ENCODE measurements at places on chromosomes 6 and 20.

DNA sequence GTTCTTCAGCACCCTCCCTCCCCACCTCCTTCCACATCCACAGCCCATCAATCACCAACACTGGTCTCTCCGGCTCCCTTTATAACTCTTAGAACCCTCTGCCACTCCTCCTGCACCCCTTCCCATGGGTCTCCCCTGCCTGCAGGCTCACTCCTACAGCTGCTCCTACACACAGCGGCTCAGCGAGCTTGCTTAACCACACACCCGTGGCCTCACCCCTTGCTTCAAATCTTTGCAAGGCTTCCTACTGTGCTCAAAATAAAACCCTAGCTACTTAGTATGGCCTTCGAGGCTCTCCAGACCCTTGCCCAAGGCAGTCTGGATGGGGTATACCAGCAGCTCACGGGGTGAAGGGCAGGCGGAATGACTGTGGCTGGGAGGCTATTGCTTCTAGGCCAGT lies 63.7 kb downstream of the JPH2 start:
- DNase-seq, result no peak

- DNase-seq, result peak; percentile 64
Measured at GRCh38 chr6:35146453-35146852, 5.3 kb upstream of the TCP11 start.

DNA sequence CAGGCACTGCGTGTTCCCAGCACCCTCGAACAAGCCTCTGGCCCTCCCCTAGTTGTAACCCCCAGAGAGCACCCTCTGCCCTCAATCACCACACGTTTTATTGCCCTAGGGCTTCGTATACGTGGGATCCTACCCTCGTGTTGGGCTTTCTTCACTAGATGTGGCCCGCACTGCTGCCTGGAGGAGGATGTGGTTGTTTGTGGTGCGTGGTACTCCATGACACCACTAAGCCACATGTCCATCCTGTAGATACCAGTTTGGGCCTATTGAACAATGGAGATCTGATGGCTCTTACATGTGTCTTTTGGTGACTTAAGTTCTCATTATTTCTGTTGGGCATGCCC lies 17.0 kb downstream of the SLC2A4RG start:
- DNase-seq, result no peak

DNA sequence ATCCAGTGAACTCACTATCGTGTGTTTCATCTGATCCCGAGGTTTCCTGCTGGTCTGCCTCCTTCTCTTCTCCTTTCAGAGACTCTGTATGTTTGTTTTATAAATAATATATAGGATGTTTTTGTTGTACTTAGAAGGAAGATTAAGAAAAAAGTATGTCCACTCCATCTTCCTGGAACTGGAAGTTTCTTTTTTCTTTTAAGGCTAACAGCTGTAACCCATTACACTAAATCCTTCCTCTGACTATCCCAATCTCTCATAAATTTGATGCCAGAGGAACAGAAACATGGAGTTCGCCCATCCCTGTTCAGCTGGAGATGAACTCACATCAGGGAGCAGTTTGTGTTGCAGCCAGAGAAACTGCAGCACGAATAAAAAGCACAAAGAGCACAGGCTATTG lies 20.7 kb downstream of the RIPK1 start:
- DNase-seq, result no peak

- no peak for DNase-seq
Measured at GRCh38 chr6:43855247-43855646, 85.2 kb downstream of the VEGFA start.

- no peak for DNase-seq
Measured at GRCh38 chr6:80733641-80734040, 627.2 kb downstream of the BCKDHB start.

- no peak for DNase-seq
Measured at GRCh38 chr6:149154261-149154821, 163.2 kb upstream of the TAB2 start.

DNA sequence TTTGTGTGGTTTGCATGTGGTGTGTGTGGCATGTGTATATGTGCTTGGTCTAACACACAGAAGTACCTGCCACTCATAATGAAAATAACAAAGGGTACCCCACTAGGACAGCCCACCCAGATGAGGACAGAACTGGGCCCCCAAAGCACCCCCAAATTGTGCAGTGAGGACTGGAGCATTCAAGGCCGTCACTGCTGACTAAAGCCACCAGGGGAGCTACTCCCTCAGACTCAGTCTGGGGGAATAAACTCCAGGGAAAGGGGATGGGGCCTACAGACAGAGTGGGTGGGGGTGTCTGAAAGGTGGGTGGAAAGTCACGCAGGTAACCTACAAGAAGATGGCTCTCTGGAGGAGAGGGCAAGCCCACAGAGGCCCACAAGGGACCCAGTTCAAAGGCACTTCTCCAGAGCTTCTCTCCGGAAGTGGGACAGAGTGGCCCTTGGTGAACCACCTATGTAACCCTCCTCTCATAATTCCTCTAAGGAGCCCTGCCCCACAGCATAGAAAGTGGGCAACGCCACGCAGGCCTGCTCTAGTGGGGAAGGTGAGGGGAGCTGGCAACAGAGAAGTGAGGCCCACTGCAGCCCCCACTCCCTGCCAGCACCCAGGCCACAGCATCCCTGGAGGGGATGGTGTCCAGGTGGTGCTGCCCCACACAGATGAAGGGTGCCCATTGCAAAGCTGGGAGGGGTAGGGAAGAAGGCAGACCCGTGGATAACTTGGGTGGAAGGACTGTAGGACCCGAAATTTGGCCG lies 122.8 kb upstream of the MAFB start:
- DNase-seq, result no peak

DNA sequence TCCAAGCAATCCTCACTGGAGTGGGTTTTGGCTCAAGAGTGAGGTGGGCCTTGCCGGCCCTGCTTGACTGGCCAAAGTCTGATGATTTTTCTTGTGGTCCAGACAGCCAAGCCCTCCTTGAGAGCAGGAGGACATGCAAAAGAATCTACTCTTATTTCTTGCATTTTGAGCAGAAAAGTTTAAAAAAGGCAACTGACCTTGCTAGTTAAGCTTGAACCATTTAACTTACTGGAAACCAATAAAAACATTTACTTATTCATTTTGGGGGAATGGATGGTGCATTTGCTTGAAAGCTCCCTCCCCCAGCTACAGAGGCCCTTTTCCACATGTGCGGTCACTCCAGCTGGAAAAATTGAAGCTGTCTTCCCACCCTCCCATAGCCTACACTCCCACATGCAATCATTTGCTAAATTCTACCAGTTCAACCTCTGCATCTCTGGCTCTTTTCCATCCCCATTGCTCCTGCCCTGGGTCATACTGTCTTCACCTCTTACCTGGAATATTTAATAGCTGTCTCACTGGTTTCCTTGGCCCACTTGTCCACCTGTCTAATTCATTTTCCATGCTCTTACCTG lies 527.9 kb downstream of the DHX35 start:
- DNase-seq, result no peak

DNA sequence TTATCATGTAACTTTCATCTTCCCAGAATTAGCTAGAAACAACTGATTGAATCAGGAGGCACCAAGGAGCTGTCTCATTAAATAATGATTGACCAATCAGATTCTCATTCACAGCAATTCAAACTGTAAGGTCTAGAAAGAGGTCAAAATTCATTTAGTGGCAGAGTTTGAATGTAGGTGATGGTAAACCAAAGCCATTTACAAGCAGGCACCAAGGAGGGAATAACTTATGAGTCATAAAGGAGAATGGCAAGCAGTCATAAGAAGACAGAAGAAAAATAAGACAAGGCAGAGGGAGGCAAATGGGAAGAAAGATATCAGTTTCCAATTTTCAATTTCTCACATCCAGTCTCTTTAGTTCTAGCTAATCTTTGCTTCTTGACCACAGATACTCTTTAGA lies 52.9 kb upstream of the DEFB112 start:
- no peak for DNase-seq

DNA sequence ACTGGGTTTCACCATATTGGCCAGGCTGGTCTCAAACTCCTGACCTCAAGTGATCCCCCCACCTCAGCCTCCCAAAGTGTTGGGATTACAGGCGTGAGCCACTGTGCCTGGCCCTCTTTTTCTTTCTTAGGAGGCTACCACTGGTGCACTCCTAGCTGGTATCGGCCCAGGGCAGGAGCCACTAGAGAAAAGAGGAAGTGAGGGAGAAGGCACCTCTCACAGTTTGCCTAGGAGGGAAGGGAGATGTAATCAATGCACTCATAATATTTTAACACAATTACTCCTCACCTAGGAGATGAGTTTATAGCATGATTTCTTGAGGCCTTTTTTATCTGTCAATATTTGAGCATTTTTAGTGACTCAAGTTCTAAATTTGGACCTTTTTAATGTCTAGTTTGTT lies 189.0 kb upstream of the SOX4 start:
- no peak for DNase-seq

GRCh38 chr20:39133201-39133600 lies 171.1 kb downstream of the DHX35 start:
- no peak for DNase-seq

DNA sequence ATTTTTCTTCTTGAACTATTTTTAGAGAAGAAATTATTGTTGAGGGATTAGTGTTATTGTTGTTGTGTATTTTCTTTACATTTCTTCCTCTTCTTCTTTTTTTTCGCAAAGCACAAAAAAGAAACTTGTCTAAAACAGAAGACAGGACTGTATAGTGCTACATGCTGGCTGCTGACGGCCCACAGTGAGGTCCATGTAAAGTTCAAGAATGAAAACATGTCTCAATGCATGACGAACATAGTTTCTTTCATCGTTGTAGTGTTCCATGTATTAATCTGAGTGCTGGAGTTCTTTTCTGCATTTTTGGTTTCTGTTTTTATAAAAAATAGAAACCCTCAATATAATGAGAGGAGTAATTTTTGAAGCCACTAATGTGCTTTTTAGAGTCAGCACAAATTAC lies 462.9 kb upstream of the MARCKS start:
- no peak for DNase-seq

GRCh38 chr20:16710781-16711180 lies 19.0 kb upstream of the SNRPB2 start:
- no peak for DNase-seq

DNA sequence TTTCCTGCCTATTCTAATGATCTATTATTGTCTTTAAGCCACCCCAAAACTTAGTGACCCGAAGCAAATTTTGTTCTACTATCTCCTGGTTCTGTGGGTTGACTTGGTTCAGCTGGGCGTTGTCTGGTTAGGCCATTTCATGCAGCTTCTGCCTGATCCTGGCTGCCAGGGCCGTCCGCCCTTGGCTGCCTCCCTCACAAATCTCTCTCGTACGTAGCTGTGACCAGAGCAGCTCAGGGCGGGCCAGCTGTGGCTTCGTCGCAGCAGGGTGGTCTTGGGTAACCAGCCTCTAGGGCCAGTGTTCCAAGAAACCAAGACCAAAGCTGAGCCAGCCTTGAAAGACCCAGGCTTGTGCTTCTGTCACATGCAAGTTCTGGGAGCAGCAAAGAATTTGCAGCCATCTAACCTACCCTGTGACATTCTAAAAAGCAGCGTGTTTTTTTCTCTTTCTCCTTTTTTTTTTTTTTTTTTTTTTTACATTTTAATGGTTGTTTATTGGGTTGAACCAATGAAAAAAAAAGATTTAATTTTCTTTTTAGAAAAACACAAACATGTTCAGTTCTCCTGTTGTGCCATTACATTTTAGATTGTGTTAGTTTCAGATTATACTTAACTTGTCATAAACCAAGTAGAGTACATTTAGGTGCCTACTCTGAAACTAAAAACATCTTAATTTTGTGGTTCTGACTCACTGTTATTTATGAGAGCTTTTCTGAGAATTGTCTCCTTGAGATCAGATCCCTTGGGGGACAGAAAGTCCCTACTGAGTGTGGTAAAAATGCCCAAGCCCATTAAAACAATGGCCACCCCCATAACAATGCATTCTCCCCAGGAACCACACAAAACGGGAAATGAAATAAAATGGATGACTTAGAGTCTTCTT lies 83.9 kb downstream of the ZDHHC14 start:
- DNase-seq, result no peak

- DNase-seq, result peak; percentile 37
Measured at GRCh38 chr6:81589465-81590313, 162.8 kb downstream of the TENT5A start.

DNA sequence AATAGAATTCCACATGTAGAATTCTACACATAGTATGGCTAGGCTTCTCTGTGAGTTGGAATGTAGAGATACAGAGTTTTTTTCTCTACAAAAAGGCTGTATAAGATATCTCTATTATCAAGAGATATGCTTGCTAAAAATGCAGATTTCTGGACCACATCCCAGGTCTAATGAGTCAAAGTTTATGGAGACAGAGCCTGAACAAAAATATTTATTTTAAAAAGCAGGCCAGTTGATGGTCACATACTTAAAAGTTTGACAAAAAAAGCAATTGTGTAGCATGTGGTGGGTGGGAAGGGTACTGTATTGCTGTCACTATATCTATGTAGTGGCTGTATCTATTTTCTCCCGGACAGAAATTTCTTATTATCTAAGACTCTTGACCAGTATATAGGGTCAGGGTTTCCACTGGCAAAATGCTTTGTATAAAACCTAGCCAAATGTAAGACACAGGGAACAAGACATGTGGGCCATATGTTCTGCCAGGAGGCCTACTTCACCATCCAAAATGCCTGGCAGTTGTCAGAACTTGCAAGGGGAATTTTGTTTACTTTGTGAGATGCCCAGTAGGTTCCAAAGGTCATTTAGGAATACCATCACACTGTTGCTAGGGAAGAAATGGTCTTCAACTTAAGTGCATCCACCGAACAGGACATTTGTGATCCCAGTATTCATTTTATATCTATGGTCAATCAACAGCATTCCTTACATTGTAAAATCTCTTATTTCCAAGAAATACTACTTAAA lies 60.6 kb downstream of the SHPRH start:
- no peak for DNase-seq

GRCh38 chr6:30719356-30719755 lies 796 bp upstream of the TUBB start:
- no peak for DNase-seq

- DNase-seq, result no peak
Measured at GRCh38 chr6:170018422-170018935, 267.1 kb downstream of the ERMARD start.

DNA sequence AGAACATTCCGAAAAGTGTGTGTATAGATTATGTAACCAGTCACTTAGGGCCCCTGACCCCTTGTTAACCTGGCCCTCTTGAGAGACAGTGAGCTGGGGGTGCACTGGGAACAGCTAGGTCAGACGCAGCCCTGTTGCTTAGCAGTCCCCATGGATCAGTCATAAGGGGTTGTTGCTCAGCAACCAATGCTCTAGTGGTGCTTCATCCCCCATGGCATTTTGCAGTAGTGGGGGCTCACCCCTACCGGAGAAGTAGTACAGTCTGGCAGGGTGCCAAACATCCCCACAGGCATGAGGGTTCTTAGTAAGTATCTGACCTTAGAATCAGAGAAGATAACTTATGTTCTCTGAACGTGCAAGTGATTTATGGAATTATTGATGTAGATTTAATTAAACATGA lies 12.3 kb downstream of the PKIB start:
- no peak for DNase-seq

- DNase-seq, result no peak
Measured at GRCh38 chr6:116682334-116682712, 1.3 kb downstream of the KPNA5 start.

- no peak for DNase-seq
Measured at GRCh38 chr6:90169374-90169773, 127.3 kb downstream of the BACH2 start.
